ENCODE measurements at places on chromosomes 3 and 15. TPM values are rescaled to one million over a fixed set of nuclear protein-coding genes. Genes with fewer than 3 reads are reported as not detected.

GRCh38 chr3:50521572-50521971, 18.1 kb upstream of the CACNA2D2 start:
- no peak for DNase-seq

- DNase-seq: no peak
These were observed 271.5 kb upstream of the COL8A1 start for GRCh38 chr3:99366663-99367429.

DNA sequence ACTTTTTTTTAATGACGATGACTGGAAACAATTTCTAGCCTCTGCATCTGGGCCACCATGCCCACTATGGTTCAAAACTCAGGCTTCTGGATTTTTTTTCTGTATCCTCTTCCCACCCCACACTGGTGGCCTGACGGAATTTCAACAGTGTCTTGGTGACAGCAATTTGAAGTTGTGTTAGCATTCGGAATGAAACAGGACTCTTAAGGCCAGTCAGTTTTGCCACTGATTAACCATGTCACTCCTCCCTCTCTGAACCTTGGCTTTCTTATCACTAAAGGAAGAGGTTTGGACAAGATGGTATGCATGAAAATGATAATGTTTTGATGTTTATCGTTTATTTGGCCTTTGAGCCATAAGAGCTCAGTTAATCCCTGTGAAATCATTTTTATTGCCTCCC, 41.6 kb upstream of the BDH1 start:
- DNase-seq: no peak

DNA sequence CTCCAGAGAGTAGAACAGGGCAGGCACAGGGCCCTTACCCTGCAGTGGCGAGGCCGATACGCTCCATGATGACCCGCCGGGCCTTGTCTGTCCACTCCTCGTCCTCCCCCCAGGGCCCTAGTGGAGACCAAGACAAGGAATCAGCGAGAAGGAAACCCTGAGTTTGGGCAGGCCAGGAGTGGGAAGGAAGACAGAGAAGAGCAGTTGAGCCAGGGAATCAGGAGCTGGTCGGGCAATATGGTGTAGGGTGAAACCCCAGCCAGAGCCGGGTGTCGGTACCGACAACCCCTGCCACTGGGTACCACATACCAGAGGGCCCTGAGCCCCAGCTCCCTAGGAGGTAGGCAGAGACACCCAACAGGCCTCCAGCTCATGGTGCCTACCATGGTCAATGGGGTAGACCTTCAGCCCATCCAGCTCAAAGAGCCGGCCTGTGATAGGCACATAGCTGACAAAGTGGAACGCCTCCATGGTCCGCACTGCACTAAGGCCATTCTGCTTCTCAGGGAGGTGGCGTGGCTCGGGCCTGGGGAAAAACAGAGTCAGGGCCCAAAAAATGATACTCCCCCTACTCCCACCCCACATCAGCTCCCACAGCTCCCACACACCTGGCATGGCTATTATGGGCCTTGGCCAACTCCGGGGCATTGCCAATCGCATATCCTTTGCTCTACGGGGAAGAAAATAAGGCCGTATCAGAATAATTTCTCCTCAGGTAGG, 38.0 kb downstream of the SEMA3G start:
- no peak for DNase-seq

DNA sequence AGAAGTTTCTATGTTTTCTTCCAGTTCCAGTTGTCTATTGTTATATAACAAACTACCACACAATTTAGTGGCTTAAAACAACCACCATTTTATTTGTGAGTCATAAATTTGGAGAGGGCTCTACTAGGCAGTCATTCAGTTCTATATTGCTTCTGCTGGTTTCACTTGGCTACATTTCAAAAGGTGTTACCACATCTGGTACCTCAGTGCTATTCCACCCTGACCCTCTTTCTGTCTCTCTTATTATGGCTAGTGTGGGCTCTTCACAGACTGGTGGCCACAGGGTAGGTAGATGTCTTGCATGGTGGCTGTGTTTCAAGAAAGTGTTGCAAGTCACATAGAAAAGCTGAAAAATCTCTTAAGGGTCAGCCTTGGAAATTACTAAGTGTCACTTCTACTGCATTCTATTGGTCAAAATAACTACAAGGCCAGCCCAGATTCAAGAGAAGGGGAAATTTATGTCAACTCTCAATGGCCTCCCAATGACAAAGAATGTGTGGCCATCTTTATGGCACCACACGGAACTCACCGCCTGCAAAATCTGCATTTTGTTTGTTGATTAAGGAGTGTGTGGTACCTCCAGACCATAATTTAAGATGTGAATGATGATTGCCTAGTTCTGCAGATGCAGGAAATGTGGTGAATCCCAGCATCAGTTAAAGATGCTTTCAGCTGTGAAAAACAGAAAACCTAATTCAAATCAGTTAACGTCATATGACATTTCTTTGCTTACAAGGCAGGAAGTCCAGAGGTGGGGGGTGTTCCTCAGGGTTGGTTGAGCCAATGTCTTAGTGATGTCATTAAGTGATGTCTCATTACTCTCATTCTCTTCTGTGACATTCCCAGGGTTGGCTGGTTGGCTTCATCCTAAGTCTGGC, 105.8 kb upstream of the RASGRP1 start:
- DNase-seq: no peak

DNA sequence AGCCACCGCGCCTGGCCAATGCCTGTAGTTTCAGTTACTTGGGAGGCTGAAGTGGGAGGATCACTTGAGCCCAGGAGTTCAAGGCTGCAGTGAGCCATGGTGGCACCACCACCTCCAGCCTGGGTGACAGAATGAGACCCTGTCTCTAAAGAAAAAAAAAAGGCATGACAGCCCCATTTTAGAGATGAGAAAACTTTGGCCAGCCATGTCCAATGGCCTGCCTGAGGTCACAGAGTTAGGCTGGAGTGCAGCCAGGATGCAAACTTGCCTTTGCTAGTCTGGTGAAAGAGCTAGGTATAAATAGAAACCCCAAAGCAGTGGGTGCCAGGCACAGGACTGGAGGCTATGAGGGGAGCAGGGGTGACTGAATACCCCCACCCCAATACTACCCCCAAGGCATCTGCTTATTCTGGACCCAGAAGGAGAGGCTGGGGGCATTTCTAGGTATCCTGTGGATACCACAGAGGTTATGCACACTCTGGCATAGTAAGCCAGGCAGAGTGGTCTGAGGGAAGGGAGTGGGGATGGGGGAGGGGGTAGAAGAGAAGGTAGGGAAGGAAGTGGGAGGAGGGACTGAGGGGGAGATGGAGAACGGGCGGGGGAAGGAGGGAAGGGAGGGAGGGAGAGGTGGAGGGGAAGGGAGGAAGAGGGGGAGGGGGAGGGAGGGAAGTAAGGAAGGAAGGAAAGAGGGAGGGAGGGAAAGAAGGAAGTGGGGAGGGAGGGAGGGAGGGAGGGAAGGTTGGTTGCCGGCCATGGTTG, 16.2 kb upstream of the C15orf39 start:
- DNase-seq: no peak

GRCh38 chr3:113214917-113215595, 3.7 kb downstream of the BOC start:
- DNase-seq: no peak

The GOLGA8R gene
- polyA plus RNA-seq: 8.3 TPM

The SEMA7A gene
- 5.2 TPM for polyA plus RNA-seq

The ROPN1B gene
- 0.19 TPM for polyA plus RNA-seq

Measured in hindlimb muscle (tissue), 1 donor.